ENCODE measurements at places on chromosomes 5 and 9. TPM values are rescaled to one million over a fixed set of nuclear protein-coding genes. Genes with fewer than 3 reads are reported as not detected.

Gene SLC4A9
- not detected for total RNA-seq

Gene ADAMTS13
- 6.1 TPM for total RNA-seq

Gene INSL4
- not detected for total RNA-seq

Gene OR1Q1
- total RNA-seq, result not detected

Gene FGF18
- total RNA-seq, result not detected

Gene OMD
- 1.4 TPM for total RNA-seq

Gene UNC5A
- 0.51 TPM for total RNA-seq

Gene GPR21
- total RNA-seq, result not detected

Gene KIAA1958
- total RNA-seq, result 5.8 TPM

Gene RALGDS
- 14.2 TPM for total RNA-seq

Gene PCDHGC5
- total RNA-seq, result 0.69 TPM

Gene FAM81B
- total RNA-seq, result not detected

Gene C5orf52
- total RNA-seq, result not detected

Gene DEPDC1B
- total RNA-seq, result 6.0 TPM

Gene DAB2IP
- total RNA-seq, result 17.0 TPM

Gene ZNF366
- total RNA-seq, result not detected

Measured in MCF 10A (cell line).